ENCODE measurements at places on chromosomes 7 and 10.

- no peak for DNase-seq
These were observed 122.0 kb upstream of the AHR start for GRCh38 chr7:17176371-17177032.

GRCh38 chr10:78383378-78384048 lies 349.9 kb downstream of the RPS24 start:
- DNase-seq = no peak

DNA sequence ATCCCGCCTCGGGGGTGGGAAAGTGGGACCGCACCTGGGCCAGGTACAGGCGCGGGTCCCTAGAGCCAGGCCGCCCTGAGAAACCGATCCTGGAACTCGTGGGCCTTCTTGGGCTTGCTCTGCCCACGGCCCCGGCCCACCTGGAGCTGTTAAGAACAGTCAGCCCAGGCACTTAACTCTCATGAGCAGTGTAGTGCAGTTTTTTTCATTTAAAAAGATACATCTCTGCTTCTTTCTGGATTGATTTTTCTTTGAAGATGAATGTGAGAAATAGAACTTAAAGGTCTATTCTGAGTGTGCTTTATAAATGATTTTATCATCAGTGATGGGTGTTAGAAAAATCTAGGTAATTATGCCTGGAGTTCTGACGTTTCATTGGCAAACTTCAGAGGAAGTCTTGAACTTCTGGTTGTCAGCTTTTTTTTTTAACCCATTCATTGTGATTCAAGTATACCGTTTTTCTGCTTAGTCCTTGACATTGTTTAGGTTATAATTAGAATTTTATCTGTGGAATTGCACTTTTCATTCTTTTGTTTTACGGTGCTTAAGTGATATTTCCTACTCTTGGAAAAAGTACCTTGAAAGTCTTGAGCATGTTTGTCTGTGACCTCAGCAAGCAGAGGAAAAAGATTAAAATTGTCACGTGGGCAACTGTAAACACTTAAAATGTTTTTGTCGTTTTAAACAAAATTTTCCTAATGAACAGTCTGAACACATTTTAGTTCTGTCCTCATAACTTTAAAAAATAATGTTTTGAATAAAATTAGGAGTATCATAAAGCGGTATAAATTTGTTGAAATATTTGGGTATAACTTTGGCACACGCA lies 906 bp downstream of the CDK1 start:
- DNase-seq = peak; percentile 11

- no peak for DNase-seq
These were observed 1116.2 kb downstream of the SORCS3 start for GRCh38 chr10:105757302-105757701.

GRCh38 chr7:78140109-78140508 lies 341.5 kb downstream of the PHTF2 start:
- no peak for DNase-seq

DNA sequence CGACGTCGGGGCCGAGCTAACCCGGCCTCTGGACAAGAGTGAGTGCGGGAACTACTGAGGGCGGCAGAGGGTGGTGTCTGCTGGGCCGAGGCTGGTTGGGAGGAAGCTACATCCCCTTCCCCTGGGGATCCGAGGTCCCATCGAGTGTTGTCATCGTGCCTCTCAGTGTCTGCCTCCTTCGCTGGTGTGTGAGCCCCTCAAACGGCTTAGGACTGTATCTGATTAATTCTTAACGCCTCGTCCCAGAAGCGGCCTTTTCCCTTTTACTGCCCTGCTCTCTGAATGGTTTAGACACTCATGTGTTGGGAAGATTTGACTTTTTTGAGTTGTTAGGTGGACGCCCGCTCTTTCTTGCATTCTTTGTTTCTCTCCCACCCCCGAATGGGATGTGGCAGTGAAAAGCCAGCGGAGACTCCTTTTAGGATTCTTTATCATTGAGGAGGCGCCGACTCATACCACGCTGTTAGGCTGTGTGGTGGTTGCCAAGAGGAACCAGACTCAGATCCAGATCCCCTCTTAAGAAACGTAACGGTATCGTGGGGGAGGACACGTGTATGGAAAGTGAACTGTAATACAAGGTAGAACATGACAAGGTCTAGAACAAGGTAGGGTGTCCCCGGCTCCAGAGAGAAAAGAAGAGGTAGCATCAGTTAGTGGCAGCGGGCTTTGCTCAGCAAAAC lies 631 bp downstream of the SUPV3L1 start:
- DNase-seq = no peak

DNA sequence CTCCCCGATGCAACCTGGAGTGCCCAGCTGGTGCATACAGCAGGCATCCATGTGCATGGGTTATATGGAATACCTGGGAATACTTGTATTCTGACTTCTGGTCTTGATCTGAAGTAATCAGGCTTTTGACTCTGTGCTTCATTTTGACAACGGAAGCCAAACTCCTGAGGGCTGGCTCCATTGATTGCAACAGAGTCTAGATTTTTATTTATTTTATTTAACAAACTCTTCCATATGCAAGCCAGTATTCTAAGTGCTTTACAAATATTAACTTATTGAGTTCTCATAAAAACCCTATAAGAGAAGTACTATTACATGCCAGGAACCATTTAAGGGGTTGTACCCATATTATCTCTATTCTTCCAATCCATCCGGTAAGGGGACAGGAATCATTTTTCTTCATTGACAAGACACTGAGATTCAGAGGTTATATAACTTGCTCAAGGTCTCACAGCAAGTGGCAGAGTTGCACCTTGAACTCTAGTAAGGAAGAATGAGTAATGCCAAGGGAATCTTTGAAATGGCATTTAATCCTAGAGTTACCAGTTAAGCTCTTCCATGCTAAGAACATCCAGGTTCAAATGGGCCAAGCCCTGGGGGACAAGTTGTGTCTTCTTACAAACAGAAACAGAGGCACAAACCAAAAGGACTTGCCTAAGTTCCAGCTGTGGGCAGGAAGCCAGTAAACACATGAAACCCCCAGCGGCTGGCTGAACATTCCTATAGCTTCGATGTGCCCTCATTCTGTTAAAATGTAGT lies 241.0 kb downstream of the WDR11 start:
- no peak for DNase-seq

GRCh38 chr7:111184987-111185386 lies 94.1 kb downstream of the LRRN3 start:
- DNase-seq = no peak

DNA sequence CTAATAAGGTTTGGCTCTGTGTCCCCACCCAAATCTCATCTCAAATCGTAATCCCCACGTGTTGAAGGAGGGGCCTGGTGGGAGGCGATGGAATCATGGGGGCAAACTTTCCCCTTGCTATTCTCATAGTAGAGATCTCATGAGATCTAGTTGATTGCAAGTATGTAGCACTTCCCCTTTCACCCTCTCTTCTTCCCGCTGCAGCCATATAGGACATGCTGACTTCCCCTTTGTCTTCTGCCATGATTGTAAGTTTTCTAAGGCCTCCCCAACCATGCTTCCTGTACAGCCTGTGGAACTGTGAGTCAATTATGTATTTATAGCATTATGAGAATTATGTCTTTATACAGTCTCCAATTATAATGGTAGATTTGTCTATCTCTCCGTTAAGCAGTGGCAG lies 594.5 kb downstream of the ACTR3B start:
- no peak for DNase-seq

DNA sequence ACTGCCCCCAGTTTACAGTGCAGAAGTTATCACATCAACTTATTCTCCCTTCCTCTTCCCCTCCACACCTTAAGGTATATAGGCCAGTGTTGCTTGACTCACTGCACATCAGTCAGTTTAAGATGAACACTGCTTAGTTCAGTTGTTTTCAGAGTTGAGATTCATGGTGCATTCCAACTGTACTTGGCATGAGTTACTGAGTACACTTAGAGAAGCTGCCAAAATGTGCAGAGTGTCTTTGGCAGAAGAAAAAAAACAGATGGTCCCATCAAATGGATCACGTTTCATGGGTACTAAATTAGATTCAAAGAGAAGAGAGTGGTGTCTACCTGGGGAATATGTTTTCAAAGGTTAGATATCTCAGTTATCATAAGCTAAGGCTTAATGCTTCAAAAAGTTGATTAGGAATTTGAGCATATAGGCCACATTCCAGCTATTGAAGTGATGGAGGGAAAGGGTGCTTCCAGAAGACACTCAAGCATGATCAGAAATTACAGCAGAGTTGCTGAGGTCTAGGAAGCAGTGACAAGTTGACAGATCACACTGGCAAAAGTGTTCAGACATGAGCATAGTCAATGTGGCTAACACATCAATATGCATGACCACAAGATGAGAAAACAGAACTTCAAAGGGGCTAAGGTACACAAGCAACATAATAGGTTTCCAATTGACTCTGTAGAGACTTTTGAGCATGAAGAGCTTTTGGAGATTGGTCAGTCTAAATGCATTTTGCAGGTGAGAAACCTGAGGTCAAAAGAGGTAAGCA lies 579.2 kb upstream of the CELF2 start:
- no peak for DNase-seq

DNA sequence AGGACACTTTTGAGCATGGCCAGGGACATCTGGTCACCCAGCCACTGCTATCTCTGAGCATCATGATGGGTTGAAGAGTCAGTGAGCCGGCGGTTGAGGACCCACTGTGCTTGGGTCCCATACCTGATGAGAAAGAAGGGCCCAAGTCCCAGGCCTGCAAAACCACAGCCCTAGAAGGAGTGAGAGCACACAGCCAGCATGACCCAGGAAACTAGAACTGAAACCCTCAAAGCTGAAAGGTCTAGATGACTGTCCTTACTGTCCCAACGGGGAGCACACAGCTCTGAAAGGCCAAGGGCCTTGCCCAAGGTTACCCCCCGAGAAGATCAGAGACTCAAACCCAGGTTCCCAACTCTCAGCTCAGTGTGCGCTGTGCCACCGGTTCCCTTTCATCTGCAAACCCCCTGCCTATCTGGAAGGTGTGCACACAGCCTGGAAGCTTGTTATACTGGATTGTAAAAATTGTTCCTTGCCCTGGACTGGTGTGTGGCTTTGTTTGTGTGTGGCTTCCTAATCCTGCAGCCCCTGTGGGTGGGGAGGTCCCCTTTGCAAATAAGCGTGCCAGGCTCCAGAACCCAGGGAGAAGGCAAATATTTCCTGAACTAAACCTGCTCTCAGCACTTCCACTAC lies 22.6 kb upstream of the PSAP start:
- no peak for DNase-seq

DNA sequence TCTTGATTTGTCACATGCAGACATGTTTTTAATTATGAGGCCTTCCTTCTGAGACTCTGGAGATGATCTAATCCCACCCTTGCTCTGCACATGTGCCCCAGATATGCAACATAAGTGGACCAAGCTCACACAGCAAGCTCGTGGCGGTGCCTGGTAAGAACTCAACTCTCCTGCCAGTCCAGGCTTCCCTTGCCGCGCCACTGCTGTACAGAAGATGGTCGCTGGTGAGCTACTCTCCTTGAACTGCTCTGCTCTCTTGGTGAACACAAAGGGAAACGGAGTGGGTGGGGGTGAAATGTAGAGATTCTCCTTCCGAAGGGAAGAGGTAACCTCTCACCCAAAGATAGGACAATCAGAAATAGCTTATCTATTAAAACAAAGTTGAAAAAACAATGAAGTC lies 25.7 kb downstream of the MYOF start:
- no peak for DNase-seq

DNA sequence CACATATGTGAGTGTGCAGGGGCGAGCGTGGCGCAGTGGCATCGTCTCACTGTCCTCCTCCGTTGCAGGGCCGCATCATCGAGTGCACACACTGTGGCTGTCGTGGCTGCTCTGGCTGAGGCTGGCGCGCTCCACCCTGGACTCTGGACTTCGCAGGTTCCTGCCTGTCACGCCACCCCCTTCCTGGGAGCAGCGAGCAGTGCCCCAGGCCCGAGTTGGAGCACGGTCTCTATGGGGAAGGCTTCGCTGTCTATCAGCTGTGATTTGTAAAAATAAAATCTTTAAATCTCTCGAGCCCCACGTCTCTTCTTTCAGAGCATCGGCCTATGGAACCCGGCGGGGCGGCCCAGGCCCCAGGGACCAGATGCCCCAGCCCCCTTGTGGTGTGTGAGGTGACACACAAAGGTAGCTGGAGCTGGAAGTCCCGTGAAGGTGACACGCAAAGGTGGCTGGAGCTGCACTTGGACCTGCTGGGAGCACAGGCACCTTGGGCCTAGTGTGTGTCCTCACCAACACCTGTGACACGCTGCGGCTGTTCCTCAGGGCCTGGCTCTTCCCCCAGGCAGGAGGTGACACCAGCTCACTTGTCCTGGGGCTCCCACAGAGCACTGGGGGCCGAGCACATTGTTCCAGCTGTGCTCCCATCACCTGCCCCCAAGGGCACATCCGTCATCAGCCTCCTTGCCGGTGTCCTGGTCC lies 10.7 kb downstream of the BUD31 start:
- DNase-seq = no peak

GRCh38 chr10:78650122-78650521 lies 418.6 kb upstream of the ZMIZ1 start:
- DNase-seq = no peak

DNA sequence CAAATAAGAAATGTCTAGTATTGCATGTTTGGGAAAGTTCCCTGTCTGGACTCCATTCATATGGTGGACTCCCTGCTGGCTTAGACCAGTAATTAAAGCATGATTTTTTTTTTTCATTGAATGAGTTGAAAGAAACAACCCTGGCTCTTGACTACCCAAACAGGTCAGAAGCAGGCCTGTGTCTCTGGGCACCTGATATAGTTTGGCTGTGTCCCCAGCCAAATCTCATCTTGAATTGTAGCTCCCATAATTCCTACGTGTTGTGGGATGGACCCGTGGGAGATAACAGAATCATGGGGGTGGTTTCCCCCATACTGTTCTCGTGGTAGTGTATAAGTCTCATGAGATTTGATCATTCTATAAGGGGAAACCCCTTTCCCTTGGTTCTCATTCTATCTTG lies 206.2 kb downstream of the TMEM178B start:
- DNase-seq = peak; percentile 14

DNA sequence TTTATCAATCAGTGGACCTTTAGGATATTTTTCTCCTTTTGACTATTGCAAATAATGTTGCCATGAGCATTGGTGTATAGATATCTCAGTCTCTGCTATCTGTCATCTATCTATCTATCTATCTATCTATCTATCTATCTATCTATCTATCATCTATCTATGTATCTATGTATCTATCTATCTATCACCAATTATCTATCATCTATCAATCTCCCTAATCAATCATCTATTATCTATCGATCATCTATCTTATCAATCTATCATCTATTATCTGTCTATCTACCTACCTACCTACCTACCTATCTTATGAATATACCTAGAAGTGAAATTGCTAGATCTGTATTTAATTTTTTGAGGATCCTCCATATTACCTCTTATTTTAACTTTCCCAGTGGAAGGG lies 69.6 kb downstream of the EMX2 start:
- DNase-seq = no peak

GRCh38 chr10:36301139-36301538 lies 659.0 kb upstream of the FZD8 start:
- DNase-seq = no peak

- no peak for DNase-seq
These were observed 3.1 kb upstream of the ELFN1 start for GRCh38 chr7:1666823-1667565.

- peak; percentile 72 for DNase-seq
These were observed 32.9 kb upstream of the KMT2E start for GRCh38 chr7:104980841-104981671.

GRCh38 chr10:108039821-108040584 lies 875.5 kb upstream of the SORCS1 start:
- DNase-seq = no peak
